ENCODE measurements at places on chromosomes 4 and X.

DNA sequence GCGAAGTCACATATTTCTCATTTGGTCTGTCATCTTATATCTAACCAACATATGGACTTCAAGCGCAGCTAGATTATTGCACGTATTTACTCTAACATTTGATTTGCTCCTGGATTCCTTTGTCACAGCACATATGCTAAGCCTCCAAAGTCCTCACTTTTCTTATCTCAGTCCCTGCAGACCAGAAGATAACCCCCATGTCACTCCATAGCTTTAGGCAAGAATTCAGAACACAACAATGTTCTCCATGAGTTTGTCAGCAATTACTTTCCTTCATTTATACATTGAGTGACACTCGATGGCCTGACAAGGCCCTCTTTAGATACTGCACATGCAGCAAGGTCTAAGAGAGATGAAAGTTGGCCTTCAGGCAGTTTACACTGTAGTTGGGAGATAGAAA, 4.8 kb upstream of the STATH start:
- no peak for DNase-seq

DNA sequence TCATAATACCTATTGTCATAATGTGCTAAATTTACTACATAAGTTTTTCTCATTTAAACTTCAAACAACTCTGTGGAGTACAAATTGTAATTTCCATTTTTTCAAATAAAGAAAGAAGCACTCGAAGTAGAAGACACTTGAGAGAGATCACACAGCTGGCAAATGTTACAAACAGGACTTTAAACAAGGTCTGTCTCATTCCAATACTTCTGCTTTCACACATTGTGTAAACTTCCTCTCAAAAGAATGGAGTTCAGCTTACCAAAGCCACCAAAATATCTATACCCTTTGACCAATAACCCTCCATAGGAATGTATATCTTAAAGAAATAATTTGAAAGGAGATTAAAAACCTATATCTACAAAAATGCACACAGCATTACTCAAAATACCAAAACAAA, 88.3 kb downstream of the OPHN1 start:
- DNase-seq, result no peak

- DNase-seq, result no peak
Observed at GRCh38 chr4:145216535-145216934, 36.1 kb upstream of the OTUD4 start.

DNA sequence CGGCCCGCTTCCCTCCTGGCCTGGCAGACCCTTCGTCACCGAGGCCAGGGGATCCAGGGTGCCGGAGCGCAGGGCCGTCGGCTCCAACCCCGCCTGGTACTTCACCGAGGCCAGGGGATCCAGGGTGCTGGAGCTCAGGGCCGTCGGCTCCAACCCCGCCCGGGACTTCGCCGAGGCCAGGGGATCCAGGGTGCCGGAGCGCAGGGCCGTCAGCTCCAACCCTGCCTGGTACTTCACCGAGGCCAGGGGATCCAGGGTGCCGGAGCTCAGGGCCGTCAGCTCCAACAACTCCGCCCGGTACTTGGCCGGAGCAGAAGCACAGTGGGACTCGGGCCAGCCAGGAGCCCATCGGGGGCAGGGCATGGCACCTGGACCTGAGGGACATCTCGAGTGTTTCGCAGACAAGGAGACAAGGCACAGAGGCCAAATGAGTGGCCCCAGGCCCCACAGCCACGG, 85.1 kb downstream of the FAM53A start:
- no peak for DNase-seq

GRCh38 chr4:24686866-24687692, 102.7 kb upstream of the DHX15 start:
- peak; percentile 56 for DNase-seq

GRCh38 chrX:120299928-120300327, 11.3 kb downstream of the TMEM255A start:
- DNase-seq, result no peak

- DNase-seq, result no peak
Observed at GRCh38 chr4:74446193-74446868, 1.4 kb downstream of the AREG start.

Measured in activated CD8-positive, alpha-beta memory T cell treated with anti-CD3 and anti-CD28 coated beads, Interleukin-2, amount 50 U/mL, for 48 hours (primary cell).